ENCODE measurements at places on chromosomes 2 and 18. TPM values are rescaled to one million over a fixed set of nuclear protein-coding genes. Genes with fewer than 3 reads are reported as not detected.

The ZNF514 gene
- total RNA-seq = 19.1 TPM

The DYNAP gene
- not detected for total RNA-seq

The DCTN1 gene
- 832 TPM for total RNA-seq

The SPATA3 gene
- not detected for total RNA-seq

The AOX1 gene
- total RNA-seq = 0.32 TPM

The UNC80 gene
- total RNA-seq = 9.0 TPM

The GKN1 gene
- total RNA-seq = not detected

The UGT1A8 gene
- not detected for total RNA-seq

The SERPINB5 gene
- total RNA-seq = not detected

The ELOA2 gene
- not detected for total RNA-seq

The MTIF2 gene
- 25.2 TPM for total RNA-seq

The COL3A1 gene
- total RNA-seq = not detected

The GAL3ST2 gene
- 0.42 TPM for total RNA-seq

The ACKR3 gene
- 1.2 TPM for total RNA-seq

The GPATCH11 gene
- 13.2 TPM for total RNA-seq

The BBS5 gene
- total RNA-seq = 3.3 TPM

The DES gene
- 1.3 TPM for total RNA-seq

The PPP4R3B gene
- 55.0 TPM for total RNA-seq

The CCT4 gene
- total RNA-seq = 146 TPM

The KCNK3 gene
- total RNA-seq = 21.7 TPM

The PCBP1 gene
- 301 TPM for total RNA-seq

The RNF138 gene
- 24.6 TPM for total RNA-seq

The HOXD3 gene
- not detected for total RNA-seq

The VIL1 gene
- not detected for total RNA-seq
